ENCODE measurements at places on chromosomes 2 and 18. TPM values are rescaled to one million over a fixed set of nuclear protein-coding genes. Genes with fewer than 3 reads are reported as not detected.

RUFY4 gene
- not detected for total RNA-seq

C2orf66 gene
- 0.36 TPM for total RNA-seq

SERPINB5 gene
- total RNA-seq: not detected

DNA sequence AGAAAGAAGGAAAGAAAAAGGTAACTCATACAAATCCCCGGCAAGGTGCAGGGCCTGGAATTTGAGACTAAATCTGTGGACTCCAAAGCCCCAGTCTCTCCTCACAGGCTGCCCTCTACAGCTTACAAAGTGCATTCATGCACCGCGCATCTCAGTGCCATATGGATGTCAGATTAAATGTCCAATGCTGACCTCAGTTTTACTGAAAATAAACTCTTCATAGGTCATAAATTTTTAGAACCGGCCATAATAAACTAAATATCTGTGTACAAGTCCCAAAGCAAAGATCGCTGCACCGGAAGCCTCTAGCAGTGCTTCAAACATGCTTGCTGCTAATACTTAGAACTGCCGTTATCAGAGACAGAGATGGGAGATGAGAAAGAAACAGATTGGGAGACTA, 17.7 kb downstream of the ST6GAL2 start:
- no peak for DNase-seq

DNA sequence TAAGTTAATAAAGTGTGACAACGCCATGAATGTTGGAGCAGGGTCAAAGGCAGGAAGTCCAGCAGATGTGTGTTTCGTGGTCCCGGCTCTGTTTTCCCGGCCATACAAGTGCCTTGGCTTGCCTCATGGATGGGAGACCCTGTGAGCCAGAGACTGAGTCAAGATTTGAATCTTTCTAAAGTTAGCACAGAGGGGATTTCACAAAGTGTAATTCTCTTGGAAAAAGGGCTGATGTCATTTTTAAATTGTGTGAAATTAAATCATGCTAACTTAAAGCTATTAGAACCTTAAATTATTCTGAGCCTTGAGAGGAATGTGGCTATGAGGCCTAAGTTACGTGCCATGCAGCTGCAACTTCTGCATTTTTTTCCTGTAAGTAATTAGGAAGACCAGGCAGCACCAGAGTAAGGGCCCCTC, 38.3 kb upstream of the RALBP1 start:
- DNase-seq: no peak

Data from osteoblast (primary cell).